ENCODE measurements at places on chromosomes 7 and 10.
A peak's percentile ranks its signal among the peaks of the same experiment; 100 is the strongest.

- no peak for DNase-seq
Observed at GRCh38 chr7:18416988-18417387, 78.6 kb upstream of the HDAC9 start.

- no peak for DNase-seq
Observed at GRCh38 chr7:73577627-73578341, 595 bp downstream of the TBL2 start.

GRCh38 chr10:128835361-128835760 lies 631.7 kb upstream of the MGMT start:
- DNase-seq = no peak

DNA sequence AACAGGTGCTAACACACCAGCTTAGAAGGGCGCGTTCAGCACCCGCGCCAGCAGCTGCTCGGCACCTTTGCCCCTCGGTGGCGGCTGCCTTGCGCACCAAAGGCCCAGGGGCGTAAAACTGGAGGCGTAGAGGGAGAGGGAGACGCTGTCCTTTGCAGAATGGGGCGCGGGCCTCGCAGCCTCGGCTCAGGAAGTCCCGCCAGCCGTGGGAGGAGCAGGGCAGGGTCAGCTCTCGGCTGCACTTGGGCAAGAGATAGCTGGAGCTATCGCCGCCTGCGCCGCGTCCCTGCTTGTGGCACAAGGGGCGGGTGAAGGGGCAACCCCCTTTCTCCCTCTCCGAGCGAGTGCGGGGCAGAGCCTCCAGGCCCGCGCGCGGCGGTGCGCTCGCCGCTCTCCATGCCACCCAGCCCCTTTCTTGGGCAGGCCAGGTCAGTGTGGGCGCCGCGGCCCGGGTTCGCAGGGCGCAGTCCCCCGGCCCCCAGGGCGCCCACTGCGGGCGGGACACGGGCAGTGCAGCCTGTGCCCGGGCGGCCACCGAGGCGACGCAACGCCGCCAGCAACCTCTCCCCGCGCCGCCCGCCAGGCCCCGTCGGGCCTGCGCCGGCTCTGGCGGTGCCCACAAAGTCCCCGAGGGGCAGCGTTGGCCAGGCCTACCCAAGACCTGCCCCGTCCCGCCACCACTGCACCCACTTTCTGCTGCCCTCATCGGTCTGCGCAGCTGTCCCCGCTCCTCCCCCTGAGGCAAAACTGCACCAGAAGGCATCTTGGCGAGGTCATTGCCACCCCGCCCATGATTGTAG lies 4.1 kb downstream of the NEUROD6 start:
- DNase-seq = no peak

DNA sequence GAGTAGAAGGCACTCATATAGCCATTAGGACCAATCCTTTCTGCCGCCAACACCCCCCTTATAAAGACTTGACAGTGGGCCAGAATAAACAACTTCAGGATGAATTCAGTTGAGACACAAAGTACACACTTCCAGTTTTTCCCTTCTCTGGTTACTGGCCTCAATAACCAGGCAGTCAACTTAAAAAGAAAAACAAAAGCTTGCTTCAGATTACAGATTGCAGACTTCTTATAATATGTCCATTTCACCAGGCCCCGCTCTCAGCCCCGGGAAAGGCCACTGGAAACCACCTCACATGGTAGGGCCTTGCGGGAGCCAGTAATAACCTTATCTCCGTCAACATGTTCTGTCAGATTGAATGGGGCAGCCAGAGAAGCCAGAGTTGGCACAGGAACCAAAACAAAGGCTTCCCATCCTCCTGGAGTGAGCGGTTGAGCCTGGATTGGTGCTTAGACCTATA lies 108.8 kb downstream of the EGFR start:
- no peak for DNase-seq

- DNase-seq = no peak
Observed at GRCh38 chr10:87915406-87915805, 52.0 kb downstream of the PTEN start.

DNA sequence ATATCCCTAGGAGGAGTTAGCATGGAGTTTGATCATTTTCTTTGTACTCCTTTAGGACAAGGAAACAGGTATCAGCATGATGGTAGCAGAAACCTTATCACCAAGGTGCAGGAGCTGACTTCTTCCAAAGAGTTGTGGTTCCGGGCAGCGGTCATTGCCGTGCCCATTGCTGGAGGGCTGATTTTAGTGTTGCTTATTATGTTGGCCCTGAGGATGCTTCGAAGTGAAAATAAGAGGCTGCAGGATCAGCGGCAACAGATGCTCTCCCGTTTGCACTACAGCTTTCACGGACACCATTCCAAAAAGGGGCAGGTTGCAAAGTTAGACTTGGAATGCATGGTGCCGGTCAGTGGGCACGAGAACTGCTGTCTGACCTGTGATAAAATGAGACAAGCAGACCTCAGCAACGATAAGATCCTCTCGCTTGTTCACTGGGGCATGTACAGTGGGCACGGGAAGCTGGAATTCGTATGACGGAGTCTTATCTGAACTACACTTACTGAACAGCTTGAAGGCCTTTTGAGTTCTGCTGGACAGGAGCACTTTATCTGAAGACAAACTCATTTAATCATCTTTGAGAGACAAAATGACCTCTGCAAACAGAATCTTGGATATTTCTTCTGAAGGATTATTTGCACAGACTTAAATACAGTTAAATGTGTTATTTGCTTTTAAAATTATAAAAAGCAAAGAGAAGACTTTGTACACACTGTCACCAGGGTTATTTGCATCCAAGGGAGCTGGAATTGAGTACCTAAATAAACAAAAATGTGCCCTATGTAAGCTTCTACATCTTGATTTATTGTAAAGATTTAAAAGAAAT lies 4.8 kb downstream of the BAMBI start:
- no peak for DNase-seq

- no peak for DNase-seq
Observed at GRCh38 chr10:37734971-37735370, 122.4 kb downstream of the ZNF248 start.

DNA sequence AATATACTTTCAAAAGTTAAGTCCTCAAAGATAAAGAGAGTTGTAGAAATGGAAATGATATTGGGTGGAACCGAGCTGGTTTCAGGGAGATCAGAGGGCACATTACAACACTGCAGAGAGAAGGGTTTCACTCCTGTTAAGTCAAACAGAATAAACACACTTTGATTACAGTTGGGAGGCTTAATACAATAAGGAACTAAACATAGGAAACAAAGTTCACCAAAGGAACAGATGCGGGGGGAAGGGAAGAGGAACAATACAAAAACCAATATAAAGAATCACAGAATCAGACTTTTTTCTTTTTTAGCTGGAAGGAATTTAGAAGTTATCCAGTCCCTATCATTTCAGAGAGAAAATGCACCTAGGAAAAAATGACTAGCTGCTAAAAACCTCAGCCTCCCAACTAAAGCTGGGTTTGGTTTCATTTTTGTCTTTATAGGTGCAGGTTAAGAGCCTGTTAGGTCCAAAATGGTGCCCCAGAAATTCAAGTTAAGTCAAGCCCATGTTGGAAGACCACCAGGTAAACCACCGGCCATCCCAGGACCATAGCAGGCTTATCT lies 81.9 kb downstream of the DNMBP start:
- no peak for DNase-seq

DNA sequence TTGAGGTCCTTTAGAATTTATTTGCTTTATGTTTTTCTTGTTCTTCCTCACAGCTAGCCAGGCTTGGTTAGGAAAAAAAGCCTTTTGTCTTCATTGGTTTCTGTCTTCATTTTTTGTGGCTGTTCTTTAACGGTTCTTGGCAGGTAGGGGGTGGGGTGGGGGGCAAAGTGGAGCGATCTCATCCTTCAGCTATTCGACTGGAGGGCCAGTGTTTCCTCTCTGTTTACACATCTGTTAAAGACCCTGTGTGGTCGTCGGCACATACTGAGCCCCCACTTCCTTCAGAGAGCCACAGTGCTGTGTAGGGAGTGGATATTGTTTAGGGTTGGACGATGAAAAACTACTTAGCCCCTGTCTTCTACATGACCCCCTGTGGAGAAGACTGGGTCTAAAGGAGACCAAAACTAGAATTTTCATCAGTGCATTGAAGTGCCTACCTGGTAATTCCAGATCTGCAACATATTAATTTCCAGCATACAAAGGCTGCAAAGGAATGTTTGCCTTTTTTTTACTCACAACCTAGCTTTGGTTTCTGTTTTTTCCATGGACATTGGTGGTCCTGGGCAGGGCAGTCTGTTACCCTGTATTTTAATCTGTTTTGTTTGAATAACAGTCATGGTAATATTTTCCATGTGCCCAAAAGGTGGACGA lies 29.0 kb downstream of the PRPF18 start:
- DNase-seq = no peak

- no peak for DNase-seq
Observed at GRCh38 chr7:45368129-45368807, 205.9 kb upstream of the ADCY1 start.

DNA sequence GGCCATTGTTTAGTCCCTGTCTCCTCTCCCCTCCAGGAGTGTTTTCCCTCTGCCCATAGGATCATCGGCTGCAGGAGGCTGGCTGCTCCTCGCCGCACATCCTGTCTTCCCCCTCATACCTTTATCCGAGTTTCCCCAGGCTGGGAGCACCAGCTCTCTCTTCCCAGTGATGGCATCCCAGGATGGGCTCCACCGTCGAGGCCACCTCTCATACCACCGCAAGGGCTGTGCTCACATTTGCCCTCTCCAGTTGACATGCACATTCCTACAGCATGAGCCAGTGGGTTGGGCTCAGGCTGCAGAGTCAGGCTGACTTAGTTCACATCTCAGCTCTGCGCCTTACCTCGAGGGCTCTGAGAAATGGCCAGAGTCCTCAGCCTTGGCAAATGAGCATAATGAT lies 12.1 kb downstream of the HKDC1 start:
- no peak for DNase-seq

- DNase-seq = no peak
Observed at GRCh38 chr10:13765641-13766341, 179.0 kb downstream of the PRPF18 start.

DNA sequence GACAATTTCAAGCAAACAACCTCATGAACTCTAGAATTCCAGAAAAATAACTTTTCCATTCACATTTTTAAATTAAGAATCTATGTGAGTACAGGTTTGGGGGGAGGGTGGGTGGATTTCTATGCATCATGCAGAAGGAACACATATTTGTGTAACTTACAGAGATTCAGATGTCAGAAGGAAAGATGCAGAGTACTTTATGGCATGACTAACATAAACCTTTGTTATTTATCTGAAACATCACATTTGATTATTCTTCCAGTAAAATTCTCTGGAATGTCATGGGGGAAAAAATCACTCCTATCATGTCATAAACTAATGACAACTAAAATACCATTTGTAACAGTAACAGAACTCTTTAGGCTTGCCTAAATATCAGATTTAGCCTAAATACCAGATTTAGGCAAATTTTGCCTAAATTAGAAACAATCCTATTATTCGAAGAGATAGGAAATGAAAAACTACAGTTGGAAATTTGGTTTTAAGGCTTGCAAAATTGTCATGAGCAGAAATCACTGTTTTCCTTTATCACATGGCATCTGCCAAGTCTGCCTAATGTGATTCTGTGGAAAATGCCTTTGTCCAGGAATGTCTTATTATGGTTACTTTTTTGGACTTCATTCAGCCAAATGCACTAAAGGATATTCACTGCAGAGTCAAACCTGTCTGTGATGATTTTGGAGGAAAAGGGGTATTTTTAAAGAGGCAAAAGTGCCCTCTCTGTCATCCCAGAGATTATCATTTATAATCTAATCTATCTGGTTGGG lies 527.7 kb upstream of the CELF2 start:
- DNase-seq = no peak

DNA sequence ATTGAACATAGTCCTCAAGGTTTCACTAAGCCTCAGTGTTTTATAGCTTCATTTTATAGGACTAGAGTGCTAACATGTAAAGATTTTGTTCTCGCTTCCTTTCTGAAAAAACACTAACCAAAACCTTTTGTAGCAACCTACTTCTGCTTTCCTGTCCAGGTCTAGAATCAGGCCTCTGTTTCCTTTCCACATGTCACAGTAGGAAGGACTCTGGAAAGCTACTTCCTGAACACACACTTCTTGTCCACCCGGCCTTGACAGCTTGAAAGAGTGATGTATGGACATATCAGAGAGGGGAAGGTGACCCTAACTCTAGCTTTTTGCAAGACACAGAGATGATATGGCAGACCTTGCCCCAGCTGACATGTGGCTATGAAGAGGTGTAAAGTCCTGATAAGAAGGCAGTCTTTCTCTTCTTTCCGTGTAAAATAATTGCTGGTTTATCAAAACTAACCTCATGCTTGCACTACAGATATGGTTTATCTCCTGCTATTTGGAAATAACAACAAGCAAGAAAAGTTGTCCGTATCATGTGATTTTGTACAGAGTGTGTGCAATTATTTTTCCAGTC lies 175.4 kb downstream of the SKAP2 start:
- DNase-seq = no peak

DNA sequence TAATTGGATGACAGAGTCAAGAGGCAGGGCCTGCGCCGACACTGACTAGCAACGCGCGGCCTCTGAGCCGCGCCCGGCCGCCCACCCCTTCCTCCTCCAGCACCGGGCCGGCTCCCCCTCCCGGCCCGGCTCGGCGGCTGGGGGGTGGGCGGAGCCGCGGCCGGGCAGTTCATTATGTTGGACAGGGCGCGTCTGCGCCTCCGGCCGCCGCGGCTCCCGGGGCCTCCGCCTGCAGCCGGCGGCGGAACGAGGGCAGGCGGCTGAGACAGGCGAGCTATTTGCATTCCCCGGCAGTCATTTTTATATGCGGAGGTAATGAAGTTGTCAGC lies 106.7 kb downstream of the SNX10 start:
- DNase-seq = peak; percentile 57

- DNase-seq = no peak
Observed at GRCh38 chr7:144513334-144513733, 109.8 kb upstream of the NOBOX start.

GRCh38 chr10:95864906-95865813 lies 42.6 kb upstream of the CC2D2B start:
- peak; percentile 28 for DNase-seq

DNA sequence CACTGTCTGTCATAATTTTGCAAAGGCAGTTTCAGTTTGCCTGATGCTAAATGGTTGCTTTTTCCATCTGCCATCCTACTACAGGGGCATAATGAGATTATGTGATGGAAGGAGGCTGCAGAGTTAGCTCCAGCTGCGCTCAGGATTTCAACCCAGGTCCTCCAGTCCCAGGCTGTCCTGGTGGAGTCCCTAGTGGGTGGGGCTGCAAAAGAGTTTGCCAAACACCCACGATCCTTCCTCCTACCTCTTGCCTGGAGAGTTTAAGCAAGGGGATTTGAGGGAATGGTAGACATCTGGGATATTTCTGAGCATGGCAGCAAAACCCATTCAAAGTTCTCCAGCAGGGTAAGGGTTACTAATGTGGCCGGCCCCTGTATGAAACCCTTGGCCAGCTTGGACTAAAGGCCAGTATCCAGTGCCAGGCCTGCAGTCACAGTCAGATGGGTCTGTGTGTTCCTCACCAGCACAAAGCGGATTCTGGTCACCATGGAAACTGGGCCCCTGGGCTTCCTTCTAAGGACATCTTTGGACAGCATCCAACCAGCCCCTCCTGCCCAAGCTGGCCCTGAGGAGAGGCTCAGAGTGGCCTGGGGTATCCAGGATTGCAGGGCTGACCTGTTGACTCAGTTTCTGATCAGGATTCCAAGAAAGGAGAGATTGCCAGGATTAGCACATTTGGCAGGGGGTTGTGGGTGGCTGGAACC lies 42.7 kb upstream of the CHST3 start:
- DNase-seq = no peak

Data from stimulated activated CD8-positive, alpha-beta memory T cell treated with anti-CD3 and anti-CD28 coated beads, Interleukin-4, amount 100 ng/mL, for 48 hours (primary cell).